Cerebellum (tissue), 4 donors: ENCODE measurements at places on chromosomes 4 and X.

GRCh38 chr4:154429176-154429575 lies 62.4 kb downstream of the DCHS2 start:
- DNase-seq = no peak

DNA sequence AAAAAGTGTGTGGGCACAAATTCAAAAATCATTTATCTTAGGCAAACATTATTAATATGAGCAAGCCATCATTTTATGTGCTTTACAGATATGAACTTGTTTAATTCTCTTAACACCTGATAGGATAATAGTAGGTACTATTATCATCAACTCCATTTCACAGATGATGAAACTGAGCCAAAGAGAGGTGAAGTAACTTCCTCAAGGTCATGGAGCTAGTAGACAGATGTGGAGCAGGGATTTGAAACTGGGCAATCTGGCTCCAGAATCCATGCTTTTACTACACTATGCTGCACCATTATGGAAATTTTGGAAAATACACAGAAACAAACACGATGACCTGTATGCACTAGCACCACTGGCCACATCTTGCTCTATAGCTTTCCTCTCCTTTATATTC lies 1.0 kb upstream of the PIN4 start:
- DNase-seq = no peak

DNA sequence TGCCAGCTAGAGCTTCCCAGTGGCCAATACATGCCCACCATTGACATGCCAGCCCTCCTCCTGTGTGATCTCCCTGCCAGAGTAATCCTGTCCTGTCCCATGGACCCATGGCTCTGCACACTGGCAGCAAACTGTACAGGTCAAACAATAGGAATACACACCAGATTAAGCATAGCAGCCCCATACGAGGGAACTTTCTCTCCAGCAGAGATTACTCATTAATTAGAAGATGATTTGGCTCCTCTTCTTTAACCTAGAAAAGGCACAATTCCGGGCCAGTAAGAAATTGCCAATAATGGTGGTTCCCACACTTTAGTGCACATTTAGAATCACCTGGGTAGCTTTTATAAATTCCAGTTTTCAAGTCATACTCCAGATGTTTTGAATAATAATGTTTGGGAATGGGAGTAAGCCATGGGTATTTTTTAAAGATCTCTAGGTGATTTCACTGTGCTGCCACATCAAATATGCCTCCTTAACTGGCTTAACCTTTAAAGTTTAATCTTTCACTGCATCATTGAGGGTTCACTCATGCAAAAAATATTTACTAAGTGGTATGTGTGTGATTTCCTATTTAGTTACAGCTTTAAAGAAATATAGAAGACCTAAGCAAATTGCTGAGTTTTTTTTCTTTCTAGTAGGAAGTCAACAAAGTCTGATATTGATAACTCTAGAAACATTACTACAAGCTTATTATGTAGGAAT lies 277.6 kb upstream of the NWD2 start:
- no peak for DNase-seq

GRCh38 chrX:20361081-20361889 lies 94.6 kb upstream of the RPS6KA3 start:
- DNase-seq = no peak

DNA sequence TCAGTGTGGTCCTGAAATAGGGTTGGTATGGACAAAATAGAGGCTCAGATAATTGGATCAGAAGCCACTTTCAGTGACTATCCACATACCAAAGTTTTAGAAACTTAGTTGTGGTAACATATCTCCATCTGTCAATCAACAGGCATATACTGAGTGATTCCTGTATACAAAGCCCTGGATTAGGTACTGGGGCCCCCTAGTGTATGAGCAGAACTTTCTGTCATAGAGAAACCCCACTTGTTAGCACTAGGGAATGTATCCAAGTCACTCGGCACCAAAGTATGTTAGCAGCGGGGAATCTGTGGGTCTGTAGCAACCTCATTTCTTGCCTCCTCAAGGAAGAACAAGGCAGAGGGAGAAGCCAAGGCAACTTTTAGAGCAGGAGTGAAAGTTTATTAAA lies 50.7 kb downstream of the MAP7D3 start:
- no peak for DNase-seq

DNA sequence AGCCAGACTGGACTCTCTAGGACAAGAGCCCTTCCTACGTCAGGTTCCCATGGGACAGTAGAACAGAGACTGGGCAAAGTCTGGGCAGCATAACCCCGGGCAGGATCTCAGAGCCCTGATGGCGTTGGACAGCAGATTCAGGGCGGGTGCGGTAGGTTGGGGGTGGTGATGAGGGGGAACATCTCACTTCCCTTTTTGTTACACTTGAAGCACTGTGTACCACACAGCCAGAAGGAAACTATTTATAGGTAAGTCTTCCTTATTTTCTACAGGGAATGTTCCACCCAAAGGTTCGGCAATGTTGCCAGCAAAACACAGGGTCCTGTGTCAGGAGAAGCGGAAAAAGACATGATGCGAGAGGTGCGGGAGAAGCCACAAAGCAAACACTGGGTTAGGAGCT lies 54.3 kb downstream of the TSC22D3 start:
- no peak for DNase-seq

DNA sequence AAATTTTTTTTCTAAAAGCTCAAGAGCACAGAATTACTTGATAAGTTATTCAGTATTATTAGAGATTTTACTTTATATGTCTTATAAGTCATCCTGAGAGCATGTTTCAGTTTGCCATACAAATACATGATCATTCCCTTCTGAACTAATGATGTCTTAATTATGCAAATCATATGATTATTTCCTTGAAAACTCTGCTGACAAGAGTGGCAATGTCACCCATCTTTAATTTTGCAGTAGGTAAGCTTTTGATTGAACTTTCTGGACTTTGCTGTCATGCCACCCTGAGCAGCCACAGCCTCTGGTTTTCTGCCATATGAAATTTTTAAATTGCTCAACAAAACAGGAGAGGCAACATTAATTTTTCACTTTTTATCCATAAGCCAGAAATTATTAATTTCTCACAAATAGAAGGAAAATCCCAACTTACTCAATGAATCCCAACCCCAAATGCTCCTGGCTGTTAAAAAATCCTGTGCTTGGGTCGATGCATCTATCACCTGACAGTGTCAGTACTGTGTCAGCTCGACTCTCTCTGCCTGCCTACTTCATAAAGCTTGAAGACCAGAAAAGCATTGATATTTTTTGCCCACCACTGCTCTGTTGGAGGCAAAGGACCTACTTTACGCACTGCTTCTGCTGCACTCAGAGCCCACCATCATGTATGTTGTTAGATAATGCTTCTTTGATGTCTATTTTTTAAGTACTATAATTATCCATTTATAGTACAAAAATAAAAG lies 11.6 kb upstream of the HADH start:
- no peak for DNase-seq

DNA sequence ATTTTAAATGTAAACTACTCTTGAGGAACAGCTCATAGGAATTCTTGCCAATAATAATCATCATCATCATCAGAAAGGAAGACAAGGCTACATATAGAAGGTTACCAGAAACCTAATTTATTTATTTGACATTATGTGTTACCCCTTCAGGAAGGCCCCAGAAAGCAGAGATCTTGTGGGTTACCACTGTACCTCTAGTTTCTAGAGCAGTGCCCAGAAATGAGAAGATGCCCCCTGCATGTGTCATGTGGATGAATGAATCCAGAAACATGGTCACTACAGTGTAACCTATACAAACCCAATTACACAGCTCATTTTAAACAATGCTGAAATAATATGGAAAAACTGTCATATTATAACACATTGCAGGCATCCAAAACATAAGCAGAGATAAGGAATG lies 70.4 kb downstream of the ARAP2 start:
- no peak for DNase-seq

DNA sequence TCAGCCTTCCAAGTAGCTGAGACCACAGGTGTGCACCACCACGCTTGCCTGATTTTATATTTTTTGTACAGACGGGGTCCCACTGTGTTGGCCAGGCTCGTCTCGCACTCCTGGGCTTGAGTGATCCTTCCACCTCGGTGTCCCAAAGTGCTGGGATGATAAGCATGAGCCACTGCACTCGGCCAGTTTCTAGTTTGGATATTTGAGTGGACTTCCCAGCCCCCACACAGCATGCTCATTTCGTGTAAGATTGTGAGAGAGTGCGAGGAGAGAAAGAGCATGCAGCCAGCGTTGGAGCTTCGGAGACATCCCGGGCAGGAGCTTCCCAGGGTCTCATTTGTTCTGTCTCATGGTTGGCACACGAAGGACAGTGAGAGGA lies 31.8 kb downstream of the ARSD start:
- no peak for DNase-seq

GRCh38 chr4:69759189-69759604 lies 1.2 kb downstream of the SULT1B1 start:
- no peak for DNase-seq

DNA sequence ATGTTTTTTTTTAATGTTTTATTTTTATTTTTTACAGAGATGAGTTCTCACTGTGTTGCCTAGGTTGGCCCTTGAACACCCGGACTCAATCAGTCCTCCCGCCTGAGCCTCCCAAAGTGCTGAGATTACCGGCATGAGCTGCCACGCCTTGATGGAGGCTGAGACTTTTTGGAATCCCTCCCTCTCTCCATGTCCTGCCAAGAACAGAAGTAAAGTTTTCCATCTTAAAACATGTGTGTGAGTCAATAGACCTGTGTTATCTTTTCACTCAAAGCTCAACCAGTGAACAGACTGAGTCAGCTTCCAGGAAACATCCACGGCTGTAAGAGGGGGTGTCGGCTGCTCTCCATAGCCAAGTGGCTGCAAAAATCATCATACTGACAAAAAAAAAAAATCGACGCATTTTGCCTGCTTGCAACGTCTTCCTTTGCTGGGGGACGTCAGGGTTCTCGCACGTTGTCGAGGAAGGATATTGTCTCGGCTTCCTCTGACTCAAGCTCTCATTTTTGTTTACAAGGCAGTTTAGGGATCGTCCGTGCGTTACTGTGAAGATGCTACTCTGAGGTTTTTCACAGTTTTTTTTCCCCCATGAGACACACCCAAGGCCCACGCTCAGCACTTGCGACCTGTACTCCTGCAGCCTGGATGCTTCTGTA lies 10.0 kb upstream of the ASMTL start:
- DNase-seq = no peak

GRCh38 chrX:80471582-80471981 lies 51.3 kb downstream of the TENT5D start:
- no peak for DNase-seq

DNA sequence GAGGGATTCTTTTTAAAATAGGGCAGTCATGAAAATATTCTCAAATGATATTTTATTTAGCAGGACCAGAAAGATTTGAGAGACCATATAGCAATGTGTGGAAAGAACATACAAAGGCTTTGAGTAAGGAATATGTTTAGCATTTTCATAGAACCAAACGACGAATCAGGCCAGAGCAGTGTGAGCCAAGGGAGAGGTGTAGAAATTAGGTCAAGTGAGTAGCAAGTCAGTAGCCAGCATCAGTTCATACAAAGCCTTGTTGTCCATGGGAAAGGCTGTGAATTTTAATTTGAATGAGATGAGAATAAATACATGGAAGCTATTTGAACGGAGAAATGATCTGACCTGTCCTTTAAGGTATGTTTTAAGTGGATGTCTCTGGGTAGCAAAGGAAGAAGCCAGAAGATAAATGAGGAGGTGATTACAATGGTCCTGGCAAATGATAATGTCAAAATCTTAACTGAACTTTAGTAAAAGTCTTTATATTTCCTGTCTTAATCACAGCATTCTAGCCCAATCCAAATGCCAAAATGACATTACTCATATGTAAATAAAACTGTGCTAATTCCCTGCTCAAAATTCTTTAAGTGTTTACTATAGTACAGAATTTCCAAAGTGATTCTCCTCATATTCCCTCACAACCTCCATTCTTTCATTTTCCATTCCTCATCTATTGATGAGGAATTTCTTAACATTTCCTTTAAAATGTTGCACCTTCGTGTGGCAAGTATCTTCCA lies 155.7 kb upstream of the SLIT2 start:
- DNase-seq = peak; percentile 38

DNA sequence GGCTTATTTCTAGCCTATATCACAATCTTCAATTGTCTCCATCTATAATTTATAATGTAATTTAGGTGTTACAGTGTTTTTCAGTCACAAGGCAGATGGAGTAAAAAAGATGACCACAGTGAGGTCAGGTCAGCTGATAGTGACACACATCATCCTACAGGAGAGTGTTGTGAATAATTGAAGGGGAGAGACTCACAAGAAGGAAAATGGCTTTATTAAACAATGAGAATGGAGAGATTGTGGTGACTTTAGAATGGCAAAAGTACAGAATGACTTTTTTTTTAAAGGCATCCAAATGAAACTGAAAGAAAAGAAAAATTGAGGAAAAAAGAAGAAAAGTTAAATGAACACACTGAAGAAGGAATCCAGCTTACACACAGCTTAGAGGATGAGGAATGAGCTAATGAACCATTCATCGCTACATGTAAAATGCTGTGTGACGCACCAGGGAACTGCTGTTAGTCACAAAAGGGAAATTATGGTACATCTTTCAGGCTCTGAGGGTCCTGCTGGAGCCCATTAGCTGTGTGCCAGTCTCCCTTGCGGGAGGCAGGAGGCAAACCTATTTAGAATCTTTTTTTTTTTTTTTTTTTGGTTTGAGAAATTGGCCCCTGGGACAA lies 56.6 kb downstream of the SPRY1 start:
- no peak for DNase-seq

GRCh38 chrX:78066110-78066509 lies 37.9 kb upstream of the PGK1 start:
- no peak for DNase-seq

DNA sequence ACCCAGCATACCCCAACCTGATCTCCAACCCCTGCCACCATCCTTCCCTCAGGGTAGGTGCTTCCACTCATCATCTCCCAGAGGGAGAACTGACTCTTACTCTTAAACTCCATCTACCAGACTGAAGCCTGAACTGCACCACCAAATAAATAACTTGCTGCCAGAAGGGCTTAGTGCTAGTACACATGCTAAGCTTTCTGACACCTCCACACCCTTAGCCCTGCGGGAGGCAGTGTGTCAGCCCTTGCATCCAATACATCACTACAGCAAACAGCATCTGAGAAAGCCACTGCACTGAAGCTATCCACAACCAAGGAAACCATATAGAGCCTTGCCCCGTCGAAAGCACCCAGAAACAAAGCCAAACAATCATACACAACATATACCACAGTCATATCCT lies 68.6 kb upstream of the MCF2 start:
- DNase-seq = no peak

GRCh38 chr4:81454499-81454898 lies 17.2 kb downstream of the RASGEF1B start:
- no peak for DNase-seq

DNA sequence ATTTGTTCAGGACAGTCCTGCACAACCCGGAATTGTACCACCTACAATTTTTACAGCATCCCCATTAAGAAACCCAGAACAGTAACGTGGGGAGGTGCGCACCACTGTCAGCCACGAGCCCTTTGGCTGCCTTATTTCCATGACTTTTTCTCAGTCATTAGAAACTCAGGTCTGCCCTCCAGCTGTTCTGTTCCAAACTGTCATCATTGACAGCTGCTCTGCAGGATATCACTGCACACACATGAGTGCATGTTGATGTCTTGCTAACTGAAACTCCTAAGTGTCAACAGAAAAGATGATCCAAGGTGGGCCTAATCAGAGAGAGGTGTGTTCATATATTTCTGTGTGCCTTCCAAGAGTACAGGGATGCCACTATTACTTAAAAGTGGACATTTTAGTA lies 123.4 kb downstream of the PARM1 start:
- no peak for DNase-seq
